Epithelial cell of prostate (primary cell): ENCODE measurements at places on chromosomes 5 and 9.
A peak's percentile ranks its signal among the peaks of the same experiment; 100 is the strongest.

DNA sequence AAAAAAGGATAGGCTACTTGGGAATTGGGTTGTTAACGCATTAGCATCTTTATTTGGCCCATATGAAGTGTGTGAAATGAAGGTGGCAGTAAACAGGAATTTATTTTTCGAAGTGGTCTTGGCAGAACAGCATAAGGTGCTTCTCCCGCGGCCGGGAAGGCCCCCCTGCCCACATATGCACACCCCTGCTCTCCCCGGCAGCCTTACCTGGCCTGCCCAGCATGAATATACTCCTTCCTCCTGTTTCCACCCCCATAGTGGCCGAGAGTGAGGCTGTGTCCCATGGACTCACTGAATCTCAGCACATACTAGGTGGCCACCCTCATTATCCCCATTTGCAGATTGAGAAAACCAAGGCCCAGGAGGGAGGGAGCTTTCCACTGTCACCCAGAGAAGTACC lies 54.0 kb upstream of the OLFM1 start:
- no peak for DNase-seq

GRCh38 chr5:128303593-128303992 lies 220.0 kb downstream of the SLC12A2 start:
- DNase-seq = peak; percentile 6

DNA sequence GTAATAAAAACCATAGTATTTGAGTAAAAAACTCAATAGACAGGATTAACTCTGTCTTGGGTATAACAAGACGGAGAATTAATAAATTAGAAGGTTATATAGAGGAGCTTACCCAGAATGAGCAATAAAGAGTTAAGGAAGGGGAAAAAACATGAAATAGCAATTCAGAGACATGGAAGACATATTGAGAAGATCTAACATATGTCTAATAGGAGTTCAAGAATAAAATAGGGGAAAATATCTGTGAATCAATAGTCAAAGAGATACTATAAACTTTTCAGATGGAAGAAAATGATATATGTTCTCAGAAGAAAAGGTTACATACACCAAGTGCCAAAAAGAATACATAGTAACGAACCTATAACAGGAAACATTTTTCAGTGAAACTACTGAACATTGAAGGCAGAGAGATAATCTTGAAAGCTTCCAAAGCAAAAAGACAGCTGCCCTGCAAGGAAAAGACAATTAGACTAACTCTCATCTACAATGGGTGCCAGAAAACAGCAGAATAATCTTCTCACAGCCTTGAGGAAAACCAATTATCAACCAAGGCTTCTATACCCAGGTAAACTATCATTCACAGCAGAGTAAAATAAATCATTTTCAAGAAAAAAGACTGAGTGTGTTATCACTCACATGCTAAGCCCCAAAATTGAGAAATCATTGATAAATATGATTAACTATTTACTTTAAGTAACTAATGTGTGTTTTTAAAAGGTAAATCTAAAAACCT lies 106.0 kb downstream of the ENC1 start:
- DNase-seq = no peak

GRCh38 chr9:86854898-86855523 lies 92.3 kb downstream of the GAS1 start:
- no peak for DNase-seq

GRCh38 chr5:172115541-172115982 lies 72.5 kb downstream of the STK10 start:
- DNase-seq = no peak

- DNase-seq = no peak
Measured at GRCh38 chr9:132833550-132834121, 44.4 kb downstream of the AK8 start.

DNA sequence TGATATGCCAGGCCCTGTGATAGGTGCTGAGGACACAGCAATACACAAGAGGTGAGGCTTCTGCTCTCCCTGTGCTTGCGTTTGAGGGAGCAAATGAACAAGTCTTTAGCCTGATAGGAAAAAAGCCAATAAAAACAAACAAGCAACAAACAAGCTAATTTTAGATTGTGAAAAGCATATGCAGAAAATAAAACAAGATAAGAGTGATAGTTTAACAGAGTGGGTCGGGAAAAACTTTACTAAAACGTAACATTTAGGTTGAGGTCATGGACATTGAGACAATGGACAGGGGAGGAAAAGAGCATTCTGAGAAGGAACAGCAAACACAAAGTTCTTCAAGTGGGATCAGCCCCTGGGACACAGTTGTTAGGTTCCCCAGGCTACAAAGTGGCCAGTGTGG lies 4.3 kb downstream of the SMIM3 start:
- no peak for DNase-seq

- DNase-seq = no peak
Measured at GRCh38 chr5:146607659-146608332, 91.8 kb upstream of the GPR151 start.

GRCh38 chr5:148455185-148455584 lies 71.4 kb downstream of the FBXO38 start:
- DNase-seq = no peak

DNA sequence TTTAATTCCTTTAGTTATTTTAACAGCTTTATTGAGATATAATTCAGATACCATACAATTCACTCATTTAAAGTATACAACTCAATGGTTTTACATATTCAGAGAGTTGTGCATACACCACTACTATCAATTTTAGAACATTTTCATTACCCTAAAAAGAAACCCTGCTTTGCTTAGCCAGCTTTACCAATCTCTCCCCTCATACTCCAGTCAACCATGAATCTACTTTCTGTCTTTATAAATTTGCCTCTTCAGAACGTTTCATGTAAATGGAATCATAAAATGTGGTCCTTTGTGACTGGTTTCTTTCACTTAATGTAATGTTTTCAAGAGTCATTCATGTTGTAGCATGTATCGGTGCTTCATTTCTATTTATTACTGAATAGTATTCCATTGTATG lies 24.9 kb downstream of the NIM1K start:
- no peak for DNase-seq

DNA sequence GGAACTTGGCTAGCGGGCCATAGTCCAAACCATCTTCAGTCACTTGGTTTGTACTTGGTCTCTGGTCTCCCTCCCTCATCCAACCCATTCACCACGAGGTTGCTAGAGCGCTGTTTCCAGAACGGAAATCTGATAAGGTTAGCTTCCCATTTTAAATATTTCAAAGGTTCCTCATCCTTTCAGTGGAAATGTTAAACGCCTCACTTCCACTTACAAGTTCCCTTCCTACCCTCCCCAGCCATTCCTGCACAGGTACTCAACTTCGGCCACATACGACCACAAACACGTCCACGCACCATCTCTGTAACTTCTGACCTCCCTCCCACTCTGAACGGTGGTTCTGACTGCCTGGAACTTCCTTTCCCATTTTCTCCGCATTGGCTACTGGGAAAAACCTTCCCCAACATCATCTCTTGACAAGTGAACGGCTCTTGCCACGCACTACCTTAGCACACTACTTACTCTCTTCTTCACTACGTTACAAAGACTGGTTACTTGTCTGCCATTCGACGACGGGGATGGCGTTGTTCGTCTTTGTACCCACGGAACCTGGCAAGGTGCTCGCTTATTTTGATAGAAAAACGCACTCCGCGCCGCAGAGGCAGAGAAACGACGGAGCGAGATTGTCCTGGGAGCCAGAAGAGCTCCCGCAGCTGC lies 629 bp downstream of the CCNH start:
- no peak for DNase-seq

- DNase-seq = no peak
Measured at GRCh38 chr5:159886296-159886695, 30.0 kb upstream of the ADRA1B start.

- DNase-seq = peak; percentile 43
Measured at GRCh38 chr9:113381909-113382411, 5.2 kb upstream of the HDHD3 start.

- DNase-seq = no peak
Measured at GRCh38 chr9:72304538-72304937, 60.5 kb downstream of the ZFAND5 start.

- DNase-seq = no peak
Measured at GRCh38 chr5:69492923-69493395, 369 bp downstream of the OCLN start.

DNA sequence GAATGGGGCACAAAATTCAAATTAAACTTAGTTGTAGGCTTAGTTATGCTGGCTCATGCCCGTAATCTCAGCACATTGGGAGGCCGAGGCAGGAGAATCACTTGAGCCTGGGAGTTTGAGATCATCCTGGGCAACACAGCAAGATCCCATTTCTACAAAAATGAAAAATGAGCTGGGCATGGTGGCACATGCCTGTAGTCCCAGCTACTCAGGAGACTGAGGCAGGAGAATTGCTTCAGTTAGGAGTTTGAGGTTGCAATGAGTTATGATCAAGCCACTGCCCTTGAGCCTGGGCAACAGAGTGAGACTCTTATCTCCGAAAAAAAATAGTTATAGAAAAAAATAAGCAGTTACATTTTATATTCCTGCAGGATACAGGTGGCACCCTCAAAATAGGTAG lies 20.7 kb upstream of the GFPT2 start:
- DNase-seq = no peak

GRCh38 chr5:9545992-9546851 lies at the start of gene SEMA5A:
SEMA5A (minus strand) TSS chr5:9546075; CDS start chr5:9379946, 166,129 bp downstream.
- no peak for DNase-seq

DNA sequence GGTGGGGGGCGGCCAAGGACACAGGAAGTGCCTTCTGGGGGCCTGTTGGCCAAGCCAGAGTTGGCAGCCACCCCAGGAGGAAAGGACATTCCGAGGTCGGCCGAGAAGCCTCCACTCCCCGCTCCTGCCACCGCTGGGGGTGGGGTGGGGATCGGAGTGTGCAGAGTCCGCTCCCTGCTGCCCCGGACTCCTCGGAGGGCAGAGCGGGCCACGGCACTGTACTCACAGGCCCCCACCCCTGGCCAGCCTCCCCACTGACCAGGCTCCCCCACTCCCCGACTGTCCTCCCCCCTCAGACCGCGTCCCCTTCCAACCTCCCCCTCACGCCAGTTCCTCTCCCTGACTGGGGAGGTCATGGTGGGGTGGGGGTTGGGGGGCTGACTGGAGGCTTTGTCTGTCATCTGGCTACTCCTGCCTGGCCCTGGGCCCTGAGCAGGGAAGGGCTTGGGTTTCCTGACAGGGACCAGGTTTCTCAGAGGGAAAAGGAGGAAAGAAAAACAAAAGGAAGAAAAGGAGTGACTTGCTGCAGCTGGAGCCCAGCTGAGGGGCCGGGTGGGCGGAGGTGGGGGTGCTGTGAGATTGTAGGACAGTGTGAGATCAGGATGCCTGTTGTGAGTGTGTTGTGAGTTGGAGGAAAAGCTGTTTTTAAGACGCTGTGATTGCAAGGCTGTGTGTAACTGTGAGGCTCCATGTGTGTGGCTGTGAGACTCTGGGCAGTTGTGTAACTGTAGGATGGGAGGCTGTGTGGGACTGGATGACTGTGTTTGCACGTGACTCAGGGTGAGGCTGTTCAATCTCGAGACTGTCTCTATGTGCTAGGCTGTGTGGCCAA lies 29.7 kb downstream of the CNTFR start:
- DNase-seq = no peak

DNA sequence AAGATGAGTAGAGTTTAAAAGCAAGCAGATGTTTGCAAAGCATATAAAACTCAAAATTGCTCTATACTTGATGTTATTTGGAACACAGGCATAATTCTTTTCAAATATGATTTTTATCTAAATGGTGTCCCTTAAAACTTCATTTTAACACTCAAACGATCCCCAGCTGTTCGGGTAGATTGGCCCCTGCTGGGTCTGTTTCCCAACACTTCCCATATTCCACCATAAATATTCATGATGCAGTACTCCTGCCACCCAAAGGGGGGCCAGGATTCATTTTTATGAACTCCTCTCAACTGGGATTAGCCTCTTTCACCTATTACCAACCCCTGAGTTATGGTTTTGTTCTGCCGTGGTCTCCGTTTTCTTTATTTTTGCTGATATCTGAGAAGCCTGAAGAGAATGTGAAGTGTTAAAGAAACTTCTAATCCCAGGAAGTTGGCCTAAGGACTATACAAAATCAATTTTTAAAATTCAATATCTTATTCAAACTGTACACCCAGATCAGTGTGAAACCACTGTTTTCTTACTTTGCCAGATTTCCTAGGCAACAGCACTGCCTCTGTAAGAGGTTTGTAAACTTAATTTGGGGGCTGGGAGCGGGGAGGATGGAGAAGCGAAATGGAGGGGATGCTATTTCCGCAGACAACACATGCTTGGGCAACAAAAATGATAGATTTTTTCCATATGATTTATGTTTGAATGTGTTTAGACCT lies 384.1 kb downstream of the DMRT2 start:
- DNase-seq = no peak

DNA sequence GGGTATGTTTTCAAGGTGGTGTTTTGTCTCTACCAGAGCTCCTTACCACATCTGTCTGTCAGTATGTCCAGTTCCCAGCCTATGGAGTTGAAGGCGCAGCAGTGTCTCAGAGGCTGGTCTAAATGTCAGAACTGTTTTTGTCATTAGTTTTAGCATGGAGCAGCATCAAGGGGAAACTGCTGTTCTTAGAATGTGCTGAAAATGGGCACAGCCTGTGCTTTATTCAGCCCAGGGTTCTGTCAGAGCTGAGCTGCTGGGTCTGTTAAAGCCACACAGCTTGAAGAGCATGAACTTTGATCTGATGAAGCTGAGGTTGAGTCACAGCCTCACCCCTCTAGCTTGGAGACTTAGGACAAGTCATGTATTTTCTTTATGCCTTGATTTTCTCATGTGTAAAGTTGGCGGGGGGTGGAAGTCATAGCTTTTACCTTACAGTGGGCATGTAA lies 71.9 kb downstream of the RALGPS1 start:
- DNase-seq = peak; percentile 22

GRCh38 chr5:116573279-116573701 lies 1.3 kb downstream of the SEMA6A start:
- no peak for DNase-seq

GRCh38 chr9:124209279-124209678 lies 48.5 kb upstream of the NEK6 start:
- no peak for DNase-seq

- DNase-seq = no peak
Measured at GRCh38 chr9:126207256-126207655, 119.4 kb upstream of the MVB12B start.

DNA sequence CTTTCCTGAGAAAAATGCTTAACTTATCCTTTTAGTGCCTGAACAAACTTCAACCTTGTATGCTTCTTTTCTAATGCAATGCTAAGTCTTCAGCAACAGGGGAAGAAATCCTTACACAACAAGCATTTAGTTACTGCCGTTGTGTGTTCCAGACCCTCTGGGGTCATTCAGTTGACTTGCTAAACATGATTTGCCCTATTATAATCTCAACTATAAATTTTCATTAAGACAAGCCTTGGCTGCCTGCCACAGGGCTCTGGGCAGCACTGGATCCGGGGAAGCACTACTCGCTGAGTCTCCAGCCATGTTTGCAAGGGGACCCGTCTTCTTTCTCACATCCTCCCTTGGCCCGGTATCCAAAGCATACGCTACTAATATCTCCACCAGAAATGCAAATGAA lies 58.1 kb downstream of the PTCH1 start:
- no peak for DNase-seq

- no peak for DNase-seq
Measured at GRCh38 chr9:124708633-124709291, 62.3 kb downstream of the NR6A1 start.

- DNase-seq = no peak
Measured at GRCh38 chr9:1285526-1285925, 235.4 kb downstream of the DMRT2 start.
